NAMALWA (cell line): ENCODE measurements at places on chromosomes 13 and 19.
A peak's percentile ranks its signal among the peaks of the same experiment; 100 is the strongest.

DNA sequence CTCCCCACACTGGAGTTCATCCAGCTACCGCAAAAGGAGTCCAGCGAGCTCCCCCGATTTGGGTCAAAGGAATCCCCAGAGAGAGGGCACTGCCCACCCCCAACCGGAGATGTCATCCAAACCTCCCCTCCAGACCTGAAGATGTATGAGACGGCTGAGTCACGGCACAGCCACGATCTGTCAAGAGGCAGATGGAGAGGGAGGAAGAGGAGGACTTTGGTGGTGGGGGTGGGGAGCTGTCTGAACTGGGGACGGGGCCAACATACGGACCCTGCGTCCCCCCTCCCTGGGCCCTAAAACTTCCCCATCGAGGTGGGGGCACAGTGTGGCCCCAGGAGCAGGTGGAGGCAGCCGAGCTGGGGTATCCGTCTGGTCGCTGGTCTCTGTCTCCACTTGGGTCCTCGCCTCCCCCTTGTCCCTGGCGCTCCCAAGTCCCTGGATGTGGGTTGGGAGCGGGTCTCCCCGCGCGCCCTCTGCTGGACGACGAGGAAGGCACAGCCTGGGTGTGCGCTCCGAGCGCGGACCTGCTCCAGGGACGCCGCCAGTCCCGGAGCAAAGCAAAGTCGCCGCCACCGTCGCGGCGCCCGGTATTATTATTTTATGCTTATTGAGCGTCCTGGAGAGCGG, 3.8 kb downstream of the PDE4A start:
- DNase-seq, result peak; percentile 76

GRCh38 chr19:3275583-3276340, 51.3 kb downstream of the CELF5 start:
- peak; percentile 93 for DNase-seq

- DNase-seq, result no peak
Observed at GRCh38 chr13:50731400-50731799, 112.1 kb downstream of the DLEU7 start.

DNA sequence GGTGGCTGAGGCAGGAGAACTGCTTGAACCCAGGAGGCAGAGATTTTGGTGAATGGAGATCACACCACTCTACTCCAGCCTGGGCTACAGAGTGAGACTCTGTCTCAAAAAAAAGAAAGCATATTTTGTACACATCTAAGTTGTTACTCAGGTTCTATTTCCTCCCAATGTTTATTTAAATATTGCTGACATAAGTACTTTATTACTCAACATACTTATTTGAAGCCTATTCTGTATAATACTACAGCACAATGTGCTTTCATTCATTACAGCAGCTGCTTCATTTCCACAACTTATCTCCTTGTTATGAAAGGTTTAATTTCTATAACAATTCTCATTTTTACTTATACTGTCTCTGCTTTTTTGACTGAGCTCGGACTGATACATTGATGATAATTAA, 495.7 kb downstream of the SLITRK1 start:
- DNase-seq, result no peak

GRCh38 chr13:112822851-112823250, 133.0 kb downstream of the ATP11A start:
- no peak for DNase-seq

GRCh38 chr13:110424569-110425443, 117.7 kb downstream of the COL4A2 start:
- no peak for DNase-seq

- DNase-seq, result no peak
Observed at GRCh38 chr19:17647071-17648020, 40.8 kb downstream of the UNC13A start.

- DNase-seq, result no peak
Observed at GRCh38 chr13:33158816-33159215, 126.7 kb downstream of the STARD13 start.

DNA sequence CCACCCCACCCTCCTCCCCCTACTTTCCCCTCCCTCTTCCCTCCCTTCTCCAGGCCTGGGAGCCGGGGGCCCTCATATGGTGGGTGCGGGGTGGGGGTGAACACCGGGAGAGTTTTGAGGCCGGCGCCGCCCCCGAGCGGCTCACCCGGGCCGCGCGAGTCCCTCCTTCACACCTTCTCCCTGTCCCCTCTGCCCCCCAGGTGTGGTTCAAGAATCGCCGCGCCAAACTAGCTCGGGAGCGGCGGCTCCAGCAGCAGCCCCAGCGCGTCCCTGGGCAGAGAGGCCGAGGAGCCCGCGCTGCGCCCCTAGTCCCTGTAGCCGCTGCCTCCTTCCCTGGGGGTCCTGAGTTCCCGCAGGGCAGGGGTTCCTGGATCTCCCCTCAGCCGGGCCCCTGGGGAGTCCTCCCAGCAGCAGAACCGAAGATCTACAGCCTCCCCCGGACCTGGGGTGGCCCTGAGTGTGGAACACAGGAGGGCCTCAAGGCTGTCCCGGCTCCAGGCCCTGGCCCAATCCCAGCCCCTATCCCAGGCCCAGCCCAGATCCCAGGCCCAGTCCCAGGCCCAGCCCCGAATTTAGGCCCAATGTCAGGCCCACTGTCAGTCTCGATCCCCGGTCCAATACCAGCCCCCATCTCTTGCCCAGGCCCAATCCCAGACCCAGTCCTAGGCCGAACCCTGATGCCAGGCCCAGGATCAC, 1.7 kb downstream of the TPRX2 start:
- DNase-seq, result no peak

DNA sequence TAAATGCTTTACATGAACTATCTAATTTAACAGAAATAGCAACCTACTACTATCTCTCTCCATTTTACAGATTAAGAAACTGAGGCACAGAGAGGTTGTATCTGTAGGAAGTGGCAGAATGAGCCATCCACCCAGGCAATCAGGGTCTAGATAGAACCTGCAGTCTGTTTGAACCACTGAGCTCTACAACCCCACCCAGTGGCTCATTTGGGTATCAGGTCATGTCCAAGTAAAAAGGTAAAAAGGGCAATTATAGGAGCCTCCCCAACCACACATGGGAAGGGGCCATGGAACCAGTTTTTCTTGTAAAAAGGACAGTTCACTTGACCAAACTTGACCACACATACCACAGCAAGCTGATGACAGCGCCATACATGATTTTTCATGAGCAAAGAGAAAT, 92.9 kb upstream of the SGCG start:
- peak; percentile 47 for DNase-seq

DNA sequence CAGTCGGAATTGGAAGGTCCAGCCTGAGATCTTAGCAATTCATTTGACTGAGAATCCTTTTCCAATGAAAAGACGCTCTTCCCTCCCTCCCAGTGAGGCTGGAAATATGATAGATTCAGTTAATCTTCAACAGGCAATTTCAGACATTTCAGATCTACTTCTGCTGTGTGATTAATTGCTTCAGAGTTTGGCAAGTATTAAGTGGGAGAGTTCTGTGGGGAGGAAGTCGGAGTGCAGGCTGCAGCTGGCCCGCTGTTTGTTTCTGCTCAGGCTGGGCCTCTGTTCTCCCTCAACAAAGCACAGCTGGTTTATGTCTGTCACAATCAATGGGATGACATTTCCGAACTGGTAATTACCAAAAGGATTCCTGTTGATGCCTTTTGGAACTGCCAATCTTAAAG, 178.2 kb downstream of the NDFIP2 start:
- no peak for DNase-seq

DNA sequence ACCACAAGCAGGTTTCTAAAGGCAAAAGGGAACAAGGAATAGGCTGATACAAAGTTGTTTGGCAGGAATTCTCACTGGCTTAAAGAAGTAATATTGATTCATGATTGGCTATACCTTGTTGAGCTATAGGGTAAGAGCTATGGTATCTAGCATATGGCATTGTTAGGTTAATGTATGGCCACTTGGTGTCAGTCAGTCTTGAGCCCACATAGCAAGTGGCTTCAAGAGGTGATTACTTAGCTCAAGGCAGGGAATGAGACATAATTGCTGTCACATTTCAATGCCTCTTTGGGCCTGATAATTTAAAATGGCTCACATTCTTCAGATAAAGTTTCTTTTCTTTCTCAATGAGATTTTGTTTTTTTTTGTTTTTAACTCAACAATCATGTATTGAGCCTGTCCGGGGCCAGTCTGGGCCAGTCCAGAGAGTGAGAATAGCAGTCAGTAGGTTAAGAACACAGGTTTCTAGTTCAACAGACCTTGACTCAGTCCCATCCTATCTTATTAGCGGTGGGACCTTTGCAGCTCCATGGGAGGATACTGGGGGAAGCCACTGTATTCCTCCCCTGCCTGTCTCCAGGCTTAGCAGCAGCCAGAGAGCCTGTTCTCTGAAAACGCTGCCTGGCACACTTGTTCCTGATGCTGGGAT, 45.8 kb upstream of the RCBTB2 start:
- peak; percentile 18 for DNase-seq
